ENCODE measurements at places on chromosomes 2 and 18.

GRCh38 chr2:128791985-128792320 lies 473.3 kb upstream of the HS6ST1 start:
- no peak for DNase-seq

GRCh38 chr2:26605195-26605998 lies 35.8 kb downstream of the CIB4 start:
- DNase-seq, result peak; percentile 70

DNA sequence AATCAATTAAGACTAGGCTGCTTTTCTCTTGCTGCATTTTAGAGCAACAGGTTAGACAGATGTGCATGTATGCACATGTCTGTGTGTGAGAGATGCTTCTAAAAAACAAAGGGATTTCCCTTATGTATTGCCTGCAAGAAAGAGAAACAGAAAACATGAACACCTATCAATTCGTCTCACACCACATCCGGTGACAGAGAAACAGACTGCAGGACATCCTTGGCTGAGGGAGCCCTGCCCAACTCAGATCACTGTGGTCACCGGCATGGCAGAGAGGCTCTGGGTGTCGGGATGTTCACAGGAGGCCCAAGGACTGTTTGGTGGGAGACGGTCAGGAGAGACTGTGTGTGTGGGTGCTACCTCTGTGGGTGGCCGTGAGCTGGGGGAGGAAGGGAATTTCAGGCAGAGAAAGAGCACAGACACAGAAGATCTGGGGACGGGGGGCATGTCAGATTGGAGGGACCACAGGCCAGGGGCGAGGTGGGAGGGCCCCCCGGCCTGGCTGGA lies 24.9 kb downstream of the FHL2 start:
- no peak for DNase-seq

- no peak for DNase-seq
Measured at GRCh38 chr2:127104881-127105655, 1.9 kb downstream of the BIN1 start.

GRCh38 chr18:61973273-61974115 lies 80.7 kb upstream of the RNF152 start:
- no peak for DNase-seq

DNA sequence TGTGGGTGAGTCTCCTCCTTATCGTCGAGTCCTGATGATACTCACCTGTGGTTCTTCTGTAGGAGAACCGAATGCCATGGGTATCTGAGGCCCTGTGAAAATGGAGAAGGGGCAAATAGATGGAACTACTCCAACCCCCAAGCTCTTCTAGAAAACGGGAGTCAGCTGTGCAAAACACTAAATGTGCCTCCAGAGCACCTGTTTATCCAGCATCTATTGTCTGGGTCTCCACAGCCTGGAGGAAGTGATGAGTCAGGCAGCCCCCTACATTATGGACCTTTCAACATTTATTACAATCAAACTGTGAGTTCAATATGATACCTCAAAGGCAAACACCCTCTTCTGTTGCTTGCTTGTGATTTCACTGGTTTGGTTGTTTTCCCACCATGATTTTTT lies 9.8 kb upstream of the LRRFIP1 start:
- no peak for DNase-seq

DNA sequence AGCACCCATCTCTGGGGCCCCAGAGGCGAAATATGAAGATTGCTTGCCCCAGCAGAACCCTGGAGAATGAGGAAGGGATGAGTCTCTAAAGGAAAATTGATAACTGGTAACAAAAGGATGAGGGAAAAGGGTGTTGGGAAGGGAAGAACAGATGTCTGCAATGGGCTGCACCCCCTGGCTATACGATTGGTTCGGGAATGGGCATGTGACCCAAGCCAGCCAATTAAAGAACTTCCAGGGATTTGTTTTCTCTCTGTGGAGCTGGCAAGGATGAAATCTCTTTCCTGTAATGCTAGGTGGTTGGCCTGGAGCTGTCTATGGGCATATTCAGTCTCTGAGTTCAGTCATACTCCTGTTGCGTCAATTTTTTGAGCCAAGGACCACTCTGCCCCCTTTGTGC lies 12.8 kb upstream of the NPPC start:
- DNase-seq, result no peak

GRCh38 chr2:142867136-142867535 lies 10.3 kb upstream of the KYNU start:
- no peak for DNase-seq

- DNase-seq, result no peak
Measured at GRCh38 chr2:7788736-7789135, 871.5 kb downstream of the RNF144A start.

GRCh38 chr2:218041302-218042168 lies 27.5 kb upstream of the RUFY4 start:
- DNase-seq, result no peak

DNA sequence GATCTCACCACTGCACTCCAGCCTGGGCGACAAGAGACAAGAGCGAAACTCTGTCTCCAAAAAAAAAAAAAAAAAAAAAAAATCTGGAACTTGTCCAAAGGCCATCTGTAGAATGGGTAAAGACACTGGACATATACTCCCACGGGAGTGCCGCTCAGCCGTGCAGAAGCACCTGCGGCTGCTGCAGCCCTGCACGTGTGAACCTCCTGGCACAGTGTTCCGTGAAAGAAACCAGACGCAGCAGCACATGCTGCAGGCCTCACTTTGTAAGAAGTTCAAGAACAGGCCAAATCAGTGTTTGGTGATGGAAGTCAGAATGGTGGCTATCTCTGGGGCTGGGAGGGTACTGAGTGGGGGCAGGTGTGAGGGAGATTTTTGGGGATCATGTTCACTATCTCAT lies 6.5 kb downstream of the CHRND start:
- no peak for DNase-seq

- no peak for DNase-seq
Measured at GRCh38 chr2:46737577-46737976, 178.0 kb downstream of the MCFD2 start.

DNA sequence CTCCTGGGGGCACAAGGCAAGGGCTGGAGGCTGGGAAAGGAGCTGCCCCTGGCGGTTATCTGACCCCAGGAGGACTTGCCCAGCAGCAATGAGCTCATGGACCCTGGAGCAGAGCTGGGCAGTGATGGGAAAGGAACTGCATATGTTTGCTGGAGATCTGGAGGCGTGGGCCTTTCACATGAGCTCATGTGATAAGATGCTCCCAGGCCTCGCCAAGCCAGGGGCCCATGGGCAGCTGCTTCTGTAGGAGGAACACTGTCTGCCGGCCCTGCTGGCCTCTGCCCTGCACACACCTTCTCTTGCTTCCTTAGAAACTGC lies 9.0 kb upstream of the NPPC start:
- no peak for DNase-seq

DNA sequence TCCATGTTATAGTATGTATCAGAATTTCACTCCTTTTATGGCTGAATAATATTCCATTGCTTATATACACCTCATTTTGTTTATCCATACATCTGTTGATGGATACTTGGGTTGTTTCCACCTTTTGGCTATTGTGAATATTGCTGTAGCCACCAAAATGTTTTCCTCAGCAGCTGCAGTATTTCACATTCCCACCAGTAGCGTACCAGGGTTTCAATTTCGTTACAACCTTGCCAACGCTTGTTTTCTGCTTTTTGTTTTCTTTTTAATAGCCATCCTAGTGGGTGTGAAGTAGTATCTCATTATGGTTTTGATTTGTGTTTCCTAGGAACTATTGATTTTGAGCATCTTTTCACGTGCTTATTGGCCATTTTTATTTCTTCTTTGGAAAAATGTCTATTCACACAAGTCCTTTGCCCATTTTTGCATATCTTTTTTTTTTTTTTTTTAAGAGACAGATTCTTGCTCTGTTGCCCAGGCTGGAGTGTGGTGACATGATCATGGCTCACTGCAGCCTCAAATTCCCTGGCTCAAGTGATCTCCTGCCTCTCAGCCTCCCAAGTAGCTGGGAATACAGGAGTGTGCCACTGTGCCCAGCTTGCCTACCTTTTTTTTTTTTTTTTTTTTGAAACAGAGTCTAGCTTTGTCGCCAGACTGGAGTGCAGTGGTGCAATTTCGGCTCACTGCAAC lies 14.2 kb downstream of the UBXN2A start:
- no peak for DNase-seq

- no peak for DNase-seq
Measured at GRCh38 chr2:170486730-170487129, 228.4 kb upstream of the SP5 start.

DNA sequence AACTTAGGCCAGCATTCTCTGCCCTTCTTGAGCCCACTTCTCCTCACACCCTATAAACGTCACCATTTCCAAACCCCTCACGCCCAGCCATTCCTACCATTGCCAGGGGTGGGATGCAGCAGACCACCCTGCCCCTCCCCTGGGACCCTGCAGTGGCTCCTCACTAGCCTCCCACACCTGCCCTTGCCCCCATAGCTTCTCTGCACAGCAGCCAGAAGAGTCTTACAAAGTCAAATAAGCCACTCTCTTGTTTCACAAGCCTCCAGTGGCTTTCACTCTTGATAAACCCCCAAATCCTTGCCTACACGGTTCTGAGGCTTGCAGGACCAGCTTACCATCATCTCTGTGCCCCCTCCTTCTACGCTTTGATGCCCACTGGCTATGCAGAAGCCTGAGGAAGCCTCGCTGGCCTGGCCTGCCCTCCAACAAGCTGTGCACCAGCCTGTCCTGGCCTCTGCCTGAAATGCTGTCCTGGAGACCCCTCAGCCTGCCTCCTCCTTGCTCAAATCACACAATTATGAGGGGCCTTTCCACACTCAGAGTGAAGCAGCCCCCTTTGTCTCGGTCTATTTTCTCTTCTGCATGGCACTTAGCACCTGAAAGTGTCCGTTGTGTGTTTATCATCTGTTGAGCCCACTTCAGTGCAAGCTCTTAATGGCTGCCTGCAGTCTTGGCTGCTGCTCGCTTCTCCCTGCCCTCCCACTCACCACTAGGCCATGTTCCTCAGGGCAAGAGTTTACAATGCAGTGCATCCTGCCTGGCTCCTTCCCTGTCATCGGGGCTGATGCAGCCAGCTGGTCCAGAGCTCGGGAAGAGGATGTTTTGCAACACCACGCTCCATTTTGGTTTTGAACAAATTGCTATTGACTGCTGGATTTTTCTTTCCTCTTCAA lies 82.6 kb upstream of the RGPD5 start:
- no peak for DNase-seq

DNA sequence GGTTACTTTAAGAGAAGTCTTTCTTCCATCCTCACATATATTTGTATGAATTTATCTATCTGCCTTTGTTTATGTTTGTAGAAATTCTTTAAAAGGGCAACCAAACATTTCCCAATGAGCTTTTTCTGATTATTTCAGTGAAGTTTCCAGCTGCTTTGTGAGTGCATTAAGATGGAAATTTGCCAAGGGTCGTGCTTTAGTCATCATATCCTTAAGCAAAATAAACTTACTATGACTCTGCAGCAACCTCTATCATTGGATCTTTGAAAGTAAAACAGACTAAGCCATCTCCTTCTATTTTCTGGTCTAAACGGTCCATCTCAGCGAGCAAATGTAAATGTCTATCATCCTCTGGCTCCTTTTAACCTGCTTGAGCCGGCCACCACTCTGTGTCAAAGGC lies 489.3 kb downstream of the SOX11 start:
- DNase-seq, result no peak

- no peak for DNase-seq
Measured at GRCh38 chr2:25123682-25124081, 44.7 kb downstream of the POMC start.

GRCh38 chr18:75016025-75016717 lies 192.8 kb downstream of the PTGR3 start:
- DNase-seq, result no peak

- DNase-seq, result no peak
Measured at GRCh38 chr2:101949304-101949703, 42.5 kb upstream of the IL1R2 start.

DNA sequence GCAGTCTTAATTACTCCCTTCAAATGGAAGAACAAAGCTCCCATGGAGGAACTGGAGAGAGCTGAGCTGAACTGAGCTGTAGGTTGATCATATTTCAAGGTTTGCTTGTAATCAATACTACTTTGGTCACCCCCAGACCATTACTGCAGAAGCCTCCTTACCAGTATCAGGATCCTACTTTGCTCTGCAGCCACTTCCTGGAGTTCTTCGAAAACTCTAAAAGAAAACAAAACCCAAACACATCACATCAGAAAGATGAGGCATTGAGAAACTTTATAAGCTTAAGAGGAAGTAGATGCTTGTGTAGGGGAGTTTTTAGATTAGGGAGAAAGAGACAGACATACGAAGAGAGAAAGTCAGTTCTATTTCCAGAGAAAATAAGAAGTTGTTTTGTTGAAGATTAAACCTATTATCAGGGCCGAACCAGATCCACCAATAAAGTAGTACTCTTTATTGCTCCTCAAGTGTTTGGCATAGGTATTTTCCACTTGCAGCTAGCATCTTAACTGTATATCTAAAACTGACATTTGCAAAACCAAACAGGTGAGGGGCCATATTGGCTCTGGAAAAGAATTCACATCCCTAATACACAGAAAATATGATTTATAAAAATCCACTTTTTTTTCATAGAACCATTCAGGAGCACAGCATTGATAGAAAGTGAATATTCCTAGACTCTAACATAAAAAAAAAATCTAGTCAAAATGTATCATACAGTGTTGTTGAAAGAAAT lies 166.9 kb upstream of the KLF7 start:
- no peak for DNase-seq

GRCh38 chr2:77398970-77399600 lies 123.1 kb downstream of the LRRTM4 start:
- no peak for DNase-seq

GRCh38 chr2:219392754-219393153 lies 5.0 kb upstream of the DNPEP start:
- DNase-seq, result no peak

DNA sequence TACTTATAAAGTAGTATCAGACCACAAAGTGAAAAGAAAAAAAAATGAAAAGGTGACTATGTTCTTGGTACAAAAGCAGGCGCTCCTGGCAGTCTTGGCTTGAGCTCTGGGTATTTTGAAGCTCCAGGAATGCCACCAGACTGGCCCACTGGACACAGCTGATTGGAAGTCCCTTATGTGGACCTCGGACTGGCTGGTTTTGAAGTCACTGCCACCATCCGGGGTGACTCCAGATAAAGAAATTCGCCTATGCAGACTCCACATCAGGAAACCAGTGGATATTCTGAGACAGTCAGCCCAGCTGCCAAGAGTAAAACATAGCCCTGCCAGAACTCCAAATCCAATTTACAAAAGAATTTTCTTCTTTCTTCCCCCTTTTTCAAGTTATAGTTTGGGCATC lies 28.0 kb downstream of the ACKR3 start:
- no peak for DNase-seq

GRCh38 chr18:23131693-23132319 lies 3.5 kb upstream of the CABLES1 start:
- DNase-seq, result peak; percentile 74

All from neuronal stem cell (in vitro differentiated cells).